ENCODE measurements at places on chromosomes 2 and 18. TPM values are rescaled to one million over a fixed set of nuclear protein-coding genes. Genes with fewer than 3 reads are reported as not detected.

Gene NAT8
- not detected for total RNA-seq

Gene CPLX4
- under 0.01 TPM for total RNA-seq

Gene HOXD12
- total RNA-seq = not detected

Gene MPP4
- total RNA-seq = 0.25 TPM

Gene FBXO41
- total RNA-seq = 30.0 TPM

Gene GPBAR1
- total RNA-seq = 0.25 TPM

Gene COL4A4
- 0.74 TPM for total RNA-seq

Gene AKAIN1
- 2.5 TPM for total RNA-seq

Gene KIAA2012
- total RNA-seq = 0.98 TPM

Gene NPHP1
- 3.0 TPM for total RNA-seq

Gene RFX8
- total RNA-seq = 0.49 TPM

Gene C2orf72
- total RNA-seq = 31.0 TPM

Gene SERPINB7
- total RNA-seq = not detected

Gene STARD6
- total RNA-seq = not detected

Gene SERPINB3
- not detected for total RNA-seq

Gene AFF3
- total RNA-seq = 81.4 TPM

Gene MYO1B
- total RNA-seq = 59.5 TPM

Gene GAD1
- 78.2 TPM for total RNA-seq

Gene STON1
- 8.4 TPM for total RNA-seq

Gene AQP12B
- total RNA-seq = not detected

Gene MAP4K3
- 79.7 TPM for total RNA-seq

Gene ABCG5
- not detected for total RNA-seq

Gene CXCR1
- total RNA-seq = not detected

Gene CARF
- 20.9 TPM for total RNA-seq

Gene MERTK
- total RNA-seq = 3.7 TPM

Gene ITPRID2
- total RNA-seq = 32.5 TPM

Gene HAAO
- 1.5 TPM for total RNA-seq
